Epithelial cell of esophagus (primary cell): ENCODE measurements at places on chromosomes 3 and 15.

- DNase-seq: no peak
Observed at GRCh38 chr3:184559336-184559735, 2.2 kb upstream of the EPHB3 start.

- no peak for DNase-seq
Observed at GRCh38 chr15:80292079-80292478, 40.1 kb upstream of the CTXND1 start.

DNA sequence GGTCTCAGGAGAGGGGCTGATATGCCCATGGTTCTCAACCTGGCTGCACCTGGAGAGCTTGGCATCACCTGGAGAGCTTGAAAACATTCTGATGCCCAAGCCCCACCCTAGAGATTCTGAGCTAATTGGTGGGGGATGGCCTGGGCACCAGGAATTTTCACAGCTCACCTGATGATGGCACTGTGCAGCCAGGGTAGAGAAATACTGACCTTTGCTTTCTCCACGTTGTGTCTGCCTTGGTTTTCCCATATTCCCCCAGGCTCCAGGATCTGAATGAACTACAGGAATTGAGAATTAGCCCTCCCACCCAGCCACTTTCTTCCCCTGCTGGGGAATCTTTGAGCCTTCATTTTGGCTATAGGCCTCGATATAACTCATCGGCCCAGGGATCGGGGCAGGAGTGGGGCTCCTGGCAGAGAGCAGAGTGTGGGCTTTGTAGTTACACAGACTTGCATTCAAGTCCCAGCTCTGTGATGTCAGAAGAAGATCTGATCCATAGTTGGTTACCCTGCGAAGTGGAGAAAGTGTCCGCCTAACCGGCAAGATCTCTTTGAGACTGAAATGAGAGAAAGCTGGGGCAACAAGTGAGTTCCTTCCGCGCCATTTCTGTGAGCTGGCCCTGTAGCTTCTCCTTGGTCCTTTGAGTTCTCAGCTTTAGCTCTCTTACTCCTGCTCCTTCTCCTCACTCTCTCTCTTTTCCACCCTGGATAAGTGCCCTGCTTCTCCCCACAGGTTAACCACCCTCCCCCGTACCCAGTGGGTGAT is 33.1 kb upstream of the UBE2Q2 start:
- DNase-seq: peak; percentile 79

DNA sequence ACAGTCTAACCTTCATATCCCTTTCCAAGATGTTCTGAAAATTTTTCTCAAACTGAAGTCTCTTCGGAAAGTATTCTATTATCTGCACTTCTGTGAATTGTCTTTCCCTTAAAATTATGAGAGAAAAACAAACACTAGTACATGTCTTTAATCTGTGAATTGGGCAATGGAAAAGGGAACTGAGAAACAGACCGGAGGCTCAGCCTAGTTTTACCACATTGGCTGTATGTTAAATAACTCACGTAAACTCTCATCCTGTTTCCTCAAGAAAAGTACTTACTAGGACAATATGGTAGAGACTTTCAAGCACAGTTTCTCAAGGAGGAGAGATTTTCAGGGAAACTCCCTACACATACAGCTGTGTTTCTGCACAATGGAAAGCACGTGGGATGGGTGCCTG is 982.2 kb upstream of the SEMA6D start:
- no peak for DNase-seq

GRCh38 chr15:26394801-26395200 is 378.1 kb downstream of the GABRB3 start:
- DNase-seq: no peak

GRCh38 chr15:56496635-56497034 is 31.7 kb upstream of the MNS1 start:
- DNase-seq: peak; percentile 73

DNA sequence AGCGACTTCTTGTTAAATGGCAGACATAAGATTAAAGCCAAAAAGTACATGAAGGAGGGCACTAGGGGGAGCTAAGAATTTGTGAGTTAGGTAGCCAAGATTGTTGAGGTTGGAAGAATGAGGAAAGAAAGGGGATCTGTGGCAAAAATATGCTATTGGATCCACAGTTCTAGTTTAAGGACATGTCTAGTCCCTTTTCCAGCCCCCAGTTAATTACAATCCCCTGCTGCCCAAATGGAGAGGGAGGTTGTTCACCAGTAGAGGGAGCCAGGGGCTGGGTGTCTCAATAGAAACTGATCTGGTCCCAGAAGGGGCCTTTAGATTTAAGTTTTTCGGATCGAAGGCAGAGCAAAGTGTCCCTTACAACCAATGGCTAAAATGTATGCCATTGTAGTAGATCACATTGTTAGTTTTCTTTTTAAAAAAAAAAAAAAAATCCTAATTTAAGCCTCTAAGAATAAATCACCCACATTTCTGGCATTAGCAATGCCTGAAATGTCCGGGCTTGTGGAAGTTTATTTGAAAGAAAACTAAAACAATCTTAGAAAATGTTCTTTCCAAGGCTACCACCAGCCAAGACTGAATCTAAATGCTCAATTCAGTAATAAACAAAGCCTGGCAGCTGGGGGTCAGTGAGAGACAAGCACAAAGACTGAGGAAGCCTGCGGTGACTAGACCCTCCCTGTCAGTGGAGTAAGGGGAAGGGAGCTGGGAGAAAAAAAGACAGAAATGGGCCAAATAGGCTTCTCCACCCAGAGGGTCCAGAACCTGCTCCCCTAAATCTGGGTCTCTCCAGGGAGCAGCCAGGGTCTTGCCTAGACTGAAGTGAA is 7.1 kb downstream of the COL8A1 start:
- DNase-seq: peak; percentile 63

- no peak for DNase-seq
Observed at GRCh38 chr15:69762373-69763148, 309.9 kb downstream of the RPLP1 start.

DNA sequence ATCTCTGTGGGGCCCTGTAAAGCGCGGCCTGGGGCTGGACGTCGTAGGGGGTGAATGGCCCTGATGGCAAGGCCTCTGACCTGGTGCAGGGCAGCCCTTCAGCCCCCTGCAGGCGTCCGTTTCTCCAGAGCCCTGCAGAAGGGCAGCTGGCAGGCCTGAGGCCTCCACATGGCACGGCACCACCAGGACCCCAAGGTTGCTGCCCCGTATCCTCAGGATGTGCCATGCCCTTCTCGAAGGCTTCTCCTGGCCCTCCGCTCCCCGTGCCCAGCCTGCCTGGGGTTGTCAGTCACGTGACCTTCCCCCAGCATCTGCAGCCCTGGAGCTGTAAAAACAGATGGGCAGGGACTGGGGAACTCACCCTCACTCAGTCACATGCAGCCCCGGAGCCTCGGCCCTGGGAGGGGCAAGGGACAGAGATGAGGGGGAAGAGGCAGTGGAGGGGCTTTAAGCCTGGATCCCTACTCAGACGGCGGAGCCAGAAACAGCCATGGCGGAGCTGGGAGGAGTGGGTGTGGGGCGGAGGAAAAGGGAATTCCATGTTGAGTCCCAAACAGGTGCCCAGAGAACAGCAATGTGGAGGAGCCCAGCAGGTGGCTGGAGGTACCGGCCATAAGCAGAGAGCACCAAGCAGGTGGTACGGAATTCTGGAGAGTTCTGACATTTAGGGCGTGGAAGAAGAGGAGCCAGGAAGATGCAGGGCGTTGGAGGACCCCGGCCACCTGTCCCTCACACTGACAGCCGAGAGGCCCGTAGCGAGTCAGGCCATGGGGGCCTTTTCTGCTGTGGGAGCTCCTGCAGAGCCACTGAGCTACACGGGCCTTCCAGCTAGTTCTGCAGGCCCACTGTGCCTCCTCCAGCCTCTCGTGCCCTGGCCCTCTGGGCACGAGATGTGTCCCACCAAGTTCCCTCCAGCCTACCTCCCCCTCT is 193.1 kb downstream of the XXYLT1 start:
- no peak for DNase-seq

DNA sequence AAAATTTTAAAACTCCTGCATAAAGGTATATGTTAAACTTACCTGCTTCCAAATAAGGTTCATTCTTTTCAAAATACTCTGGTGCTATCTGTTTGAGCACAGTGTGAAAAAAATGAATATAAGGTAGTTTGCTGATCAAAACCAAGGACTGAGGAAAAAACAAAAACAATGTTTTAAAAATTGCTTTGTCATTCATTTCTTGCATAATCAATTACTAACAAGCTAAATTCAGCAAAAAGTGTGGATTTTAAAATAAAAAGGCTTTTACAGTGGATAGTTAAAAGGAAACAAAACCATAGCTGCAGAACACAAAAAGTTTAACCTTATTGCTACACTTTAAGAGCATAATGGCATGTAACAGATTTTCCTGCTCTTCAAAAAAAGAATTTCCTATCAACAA is 31.5 kb downstream of the DENND6A start:
- DNase-seq: no peak

DNA sequence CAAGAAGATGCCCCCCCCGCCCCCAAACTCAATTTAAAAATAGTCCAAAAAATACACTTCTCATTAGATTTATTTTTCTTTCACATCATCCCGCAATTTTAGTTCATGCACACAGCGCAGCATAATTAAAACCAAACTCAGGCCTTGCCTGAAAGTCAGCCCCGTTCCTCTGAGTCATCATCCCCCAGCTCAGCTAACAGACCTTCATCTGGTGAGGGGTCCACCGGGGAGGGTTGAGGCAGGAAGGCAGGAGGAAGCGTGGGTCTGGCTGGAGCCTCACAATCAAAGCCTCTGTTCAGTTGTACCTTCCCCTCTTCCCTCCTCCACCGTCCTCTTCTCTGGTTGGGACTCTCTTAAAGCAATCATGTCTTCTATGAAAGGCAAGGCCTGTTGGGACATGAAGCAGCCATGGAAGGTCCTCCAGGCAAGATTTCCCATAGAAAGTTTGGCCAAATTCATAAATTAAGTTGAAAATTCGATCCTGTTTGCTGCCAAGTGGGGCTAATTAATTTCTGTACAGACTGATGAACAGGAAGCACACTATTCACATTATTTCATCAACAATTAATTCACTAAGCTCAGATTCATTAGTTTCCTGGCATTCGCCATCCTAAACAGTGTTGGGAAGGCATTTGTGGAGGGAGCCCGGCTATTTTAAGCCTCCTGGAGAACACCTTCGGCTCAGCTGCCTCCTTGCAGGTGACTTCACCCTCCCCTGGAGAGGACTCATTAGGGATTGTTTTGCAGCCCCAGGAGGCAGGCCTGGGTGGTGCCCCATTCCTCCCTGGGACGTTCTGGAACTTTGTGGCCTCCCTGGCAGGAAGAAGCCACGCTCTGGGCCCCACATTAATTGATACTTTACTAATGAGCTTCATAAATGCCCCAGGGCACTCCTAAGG is 72.3 kb upstream of the BNC1 start:
- DNase-seq: peak; percentile 28

GRCh38 chr3:129348734-129349133 is 70.1 kb downstream of the HMCES start:
- DNase-seq: no peak

DNA sequence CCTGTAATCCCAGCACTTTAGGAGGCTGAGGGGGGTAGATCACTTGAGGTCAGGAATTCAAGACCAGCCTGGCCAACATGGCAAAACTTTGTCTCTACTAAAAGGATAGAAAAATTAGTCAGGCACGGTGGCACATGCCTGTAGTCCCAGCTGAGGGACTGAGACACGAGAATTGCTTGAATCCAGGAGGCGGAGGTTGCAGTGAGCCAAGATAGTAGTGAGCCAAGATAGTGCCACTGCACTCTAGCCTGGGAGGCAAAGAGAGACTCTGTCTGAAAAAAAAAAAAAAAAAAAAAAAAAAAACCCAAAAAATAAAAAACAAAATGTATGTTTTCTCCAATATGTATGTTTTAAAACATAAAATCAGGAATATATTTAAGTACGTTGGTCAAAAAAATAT is 16.3 kb downstream of the TARS3 start:
- DNase-seq: no peak

DNA sequence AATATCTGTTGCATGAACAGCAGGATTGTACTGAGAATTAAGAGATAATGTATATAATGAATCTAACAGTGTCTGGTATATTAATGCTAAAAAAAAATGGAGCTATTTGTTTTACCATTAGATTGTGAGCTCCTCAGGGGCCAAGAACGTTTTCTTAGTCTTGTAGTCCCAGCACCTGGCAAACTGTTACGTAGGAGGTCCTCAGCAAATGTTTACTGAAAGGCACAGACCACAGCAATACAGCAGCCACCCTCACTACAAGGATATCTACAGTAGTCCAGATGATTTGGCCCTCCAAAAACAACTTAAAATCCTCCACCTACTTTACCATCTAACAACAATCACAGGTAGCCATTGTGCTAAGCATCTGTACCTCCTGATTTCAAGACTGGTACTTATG is 59.7 kb downstream of the MSL2 start:
- DNase-seq: no peak

DNA sequence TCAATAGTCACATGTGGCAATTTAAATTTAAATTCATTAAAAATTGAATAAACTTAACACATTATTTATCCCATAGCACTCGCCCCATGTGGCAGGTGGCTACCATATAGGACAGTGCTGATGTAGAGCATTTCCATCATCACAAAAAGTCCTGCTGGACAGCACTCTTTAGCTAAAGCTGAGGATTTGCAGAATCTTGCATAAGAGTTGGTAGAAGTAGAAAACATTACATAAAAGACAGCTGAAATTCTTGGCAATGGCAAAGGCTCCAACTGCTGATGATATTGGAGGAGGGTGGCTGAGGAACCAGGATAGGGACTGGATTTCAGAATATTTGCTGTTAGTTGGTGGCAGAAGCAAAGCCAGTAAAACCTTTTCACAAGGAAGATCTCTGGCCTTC is 230.7 kb upstream of the SATB1 start:
- no peak for DNase-seq

- peak; percentile 19 for DNase-seq
Observed at GRCh38 chr15:39934397-39935071, 619 bp downstream of the EIF2AK4 start.

GRCh38 chr15:69165637-69166025 is 5.2 kb downstream of the GLCE start:
- DNase-seq: peak; percentile 24

DNA sequence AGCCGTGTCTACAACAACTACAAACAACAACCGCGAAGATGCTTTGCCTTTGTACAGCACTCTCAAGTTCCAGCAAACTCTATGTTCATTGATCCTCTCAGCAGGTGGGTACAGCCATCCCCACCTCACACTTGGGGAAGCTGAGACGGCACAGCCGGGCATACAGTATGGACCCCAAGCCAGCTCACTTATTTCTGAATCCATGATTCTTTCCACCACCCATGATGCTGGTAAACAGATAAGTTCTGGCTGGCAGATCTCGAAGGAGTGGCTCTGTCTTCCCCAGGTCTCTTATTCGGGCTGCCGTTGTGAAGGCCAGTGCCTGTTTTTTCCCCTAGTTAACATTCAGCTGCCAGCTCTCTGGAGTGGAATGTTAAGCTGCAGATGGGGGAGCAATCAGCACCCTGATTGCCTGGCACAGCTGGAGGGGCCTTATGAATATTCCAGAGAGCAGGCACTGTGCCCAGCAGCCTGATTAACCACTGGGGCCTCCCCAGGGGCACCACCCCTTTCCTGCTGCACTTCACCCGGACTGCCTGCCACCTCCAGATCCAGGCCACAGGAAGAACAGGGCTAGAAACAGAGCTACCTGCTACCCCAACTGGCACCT is 73.2 kb downstream of the CORO2B start:
- no peak for DNase-seq

- peak; percentile 89 for DNase-seq
Observed at GRCh38 chr3:111730143-111730542, 128.9 kb upstream of the PHLDB2 start.

- no peak for DNase-seq
Observed at GRCh38 chr15:70151003-70151402, 53.3 kb upstream of the TLE3 start.

GRCh38 chr3:97674461-97674860 is 90.1 kb upstream of the ARL6 start:
- no peak for DNase-seq

GRCh38 chr3:44892689-44893088 is 18.3 kb downstream of the TGM4 start:
- DNase-seq: peak; percentile 67
